ENCODE measurements at places on chromosomes 1 and 21.

- DNase-seq: no peak
Observed at GRCh38 chr1:32498751-32499150, 33.9 kb downstream of the ZBTB8B start.

GRCh38 chr1:45755697-45756096 is 5.2 kb upstream of the IPP start:
- DNase-seq: no peak

- peak; percentile 76 for DNase-seq
Observed at GRCh38 chr1:225866061-225866837, 15.9 kb downstream of the TMEM63A start.

DNA sequence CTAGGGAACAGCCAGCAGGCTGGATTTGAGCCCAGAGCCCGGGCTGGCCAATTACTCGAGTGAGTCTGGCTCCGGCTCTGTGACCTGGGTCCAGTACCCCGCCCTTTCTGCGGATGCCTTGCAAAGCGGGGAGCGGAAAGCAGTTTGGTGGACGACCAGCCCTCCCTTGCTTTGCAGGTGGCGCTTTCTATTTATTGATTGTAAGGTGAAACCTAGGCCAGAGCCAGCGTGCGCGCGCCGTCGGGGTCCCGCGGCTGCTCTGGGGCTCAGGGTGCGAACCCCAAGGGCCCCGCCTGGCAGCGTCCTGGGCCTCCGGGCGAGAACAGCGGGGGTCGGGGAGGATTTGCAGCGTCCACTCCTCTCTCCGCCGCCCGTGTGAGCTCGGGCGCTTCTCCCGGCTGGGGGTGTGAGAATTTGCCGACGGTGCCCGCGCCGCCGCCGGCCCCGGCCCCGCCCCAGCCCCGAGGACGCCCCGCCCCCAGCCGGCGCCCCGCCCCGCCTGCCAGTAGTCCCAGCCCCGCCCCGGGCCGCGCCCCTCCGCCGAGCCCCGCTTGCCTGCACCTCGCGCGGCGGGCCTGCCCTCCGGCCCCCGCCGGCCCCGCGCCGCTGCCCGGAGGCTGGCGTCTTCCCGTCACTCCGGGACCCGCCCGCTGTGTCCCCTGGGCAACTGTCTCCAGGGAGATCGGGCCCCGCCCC is 37.6 kb downstream of the PIK3CD start:
- peak; percentile 86 for DNase-seq

- no peak for DNase-seq
Observed at GRCh38 chr1:77342745-77343144, 60.9 kb downstream of the AK5 start.

GRCh38 chr1:226314055-226314454 is 5.1 kb upstream of the LIN9 start:
- DNase-seq: no peak

DNA sequence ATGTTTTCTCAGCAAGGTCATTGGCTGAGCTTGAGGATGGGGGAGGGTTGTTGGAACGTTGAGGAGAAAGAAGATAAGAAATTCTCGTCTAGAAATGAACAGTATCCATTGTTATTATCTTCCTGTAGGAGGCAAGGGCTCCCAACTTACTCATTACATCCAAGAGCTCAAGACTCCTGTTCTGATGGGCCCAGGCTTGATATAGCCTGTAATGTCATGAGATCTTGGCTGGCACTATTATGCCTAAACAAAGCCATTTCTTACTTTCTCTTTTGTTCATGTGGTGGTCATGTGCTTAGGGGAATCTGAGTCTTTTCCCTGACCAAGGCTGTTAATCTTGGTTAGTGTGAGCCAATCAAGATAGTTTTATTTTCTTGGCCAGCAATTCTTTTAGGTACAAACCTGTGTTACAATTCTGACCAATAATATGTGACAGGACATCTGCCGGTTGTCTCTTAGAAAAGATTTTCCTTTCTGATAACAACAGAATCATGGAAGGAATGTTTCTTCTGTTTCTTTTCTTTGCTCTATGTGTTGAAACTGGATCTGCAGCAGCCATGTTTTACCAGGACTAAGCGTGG is 15.2 kb upstream of the IGSF3 start:
- DNase-seq: no peak

- no peak for DNase-seq
Observed at GRCh38 chr21:41825216-41825615, 53.9 kb downstream of the PRDM15 start.

DNA sequence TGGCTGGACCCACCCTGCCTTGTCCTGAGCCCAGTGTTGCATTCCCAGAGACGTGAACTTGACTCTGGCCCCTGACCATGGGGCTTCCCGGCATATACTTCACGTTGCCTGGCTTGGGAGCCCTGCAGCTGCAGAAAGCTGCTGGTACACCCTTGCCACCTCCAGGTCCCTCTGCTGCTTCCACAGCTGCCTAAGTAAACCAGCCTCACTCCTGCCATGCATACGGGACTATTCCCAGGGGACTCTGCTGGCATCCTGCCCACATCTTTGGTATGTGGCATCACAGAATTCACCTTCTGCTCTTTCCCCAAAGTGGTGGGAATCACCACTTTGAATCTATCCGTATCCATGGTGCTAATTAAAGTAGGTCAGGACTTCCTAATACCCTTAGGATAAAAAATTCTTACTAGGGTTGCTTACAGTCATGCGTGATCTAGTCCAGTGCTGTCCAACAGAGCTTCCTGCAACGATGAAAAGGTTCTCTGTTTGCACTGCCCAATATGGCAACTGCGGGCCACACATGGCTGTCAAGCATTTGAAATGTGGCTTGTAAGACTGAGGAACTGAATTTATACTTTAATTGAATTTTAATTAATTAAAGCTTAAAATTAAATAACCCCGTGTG is 203.0 kb downstream of the GRIK3 start:
- no peak for DNase-seq

DNA sequence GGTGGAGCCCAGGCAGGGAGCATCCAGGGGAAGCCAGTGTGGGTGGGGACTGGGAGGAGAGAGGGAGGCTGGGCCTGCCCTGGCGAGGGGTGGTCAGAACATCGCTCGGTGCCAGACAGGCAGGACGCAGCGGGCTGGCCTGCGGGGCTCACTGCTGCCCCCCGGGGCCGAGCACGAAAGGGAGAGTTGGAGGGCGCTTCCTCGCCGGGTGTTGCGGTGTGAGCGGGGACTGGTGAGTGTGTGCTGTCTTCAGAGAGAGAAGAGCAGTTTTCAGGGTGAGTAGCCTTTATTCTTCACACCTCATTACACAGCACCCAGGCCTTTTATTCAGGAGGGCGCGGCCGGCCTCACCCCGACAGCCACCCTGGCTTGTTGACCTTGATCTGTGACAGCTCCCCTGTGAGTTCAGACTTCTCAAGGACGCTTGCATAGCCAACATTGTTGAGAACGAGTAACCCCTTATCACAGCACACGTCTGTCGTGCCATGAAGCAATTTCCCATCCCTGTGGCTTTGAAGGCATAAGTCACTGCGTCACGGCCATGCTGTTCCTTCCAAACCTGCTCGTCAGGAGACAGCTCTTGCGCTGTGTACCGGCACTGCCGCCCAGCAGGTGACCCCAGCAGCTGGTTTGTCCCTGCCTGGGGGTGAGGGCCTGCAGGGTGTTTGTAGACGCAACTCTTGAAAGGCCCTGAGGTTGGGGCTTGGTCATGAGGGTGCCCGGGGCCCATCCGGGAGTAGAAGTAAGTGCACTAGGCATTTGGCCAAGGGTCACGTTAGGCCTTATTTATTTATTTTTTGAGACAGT is 54.6 kb downstream of the PRKCZ start:
- DNase-seq: no peak

GRCh38 chr1:10684221-10684620 is 112.2 kb downstream of the CASZ1 start:
- no peak for DNase-seq

GRCh38 chr1:54007613-54008012 is 10.4 kb downstream of the LDLRAD1 start:
- no peak for DNase-seq

DNA sequence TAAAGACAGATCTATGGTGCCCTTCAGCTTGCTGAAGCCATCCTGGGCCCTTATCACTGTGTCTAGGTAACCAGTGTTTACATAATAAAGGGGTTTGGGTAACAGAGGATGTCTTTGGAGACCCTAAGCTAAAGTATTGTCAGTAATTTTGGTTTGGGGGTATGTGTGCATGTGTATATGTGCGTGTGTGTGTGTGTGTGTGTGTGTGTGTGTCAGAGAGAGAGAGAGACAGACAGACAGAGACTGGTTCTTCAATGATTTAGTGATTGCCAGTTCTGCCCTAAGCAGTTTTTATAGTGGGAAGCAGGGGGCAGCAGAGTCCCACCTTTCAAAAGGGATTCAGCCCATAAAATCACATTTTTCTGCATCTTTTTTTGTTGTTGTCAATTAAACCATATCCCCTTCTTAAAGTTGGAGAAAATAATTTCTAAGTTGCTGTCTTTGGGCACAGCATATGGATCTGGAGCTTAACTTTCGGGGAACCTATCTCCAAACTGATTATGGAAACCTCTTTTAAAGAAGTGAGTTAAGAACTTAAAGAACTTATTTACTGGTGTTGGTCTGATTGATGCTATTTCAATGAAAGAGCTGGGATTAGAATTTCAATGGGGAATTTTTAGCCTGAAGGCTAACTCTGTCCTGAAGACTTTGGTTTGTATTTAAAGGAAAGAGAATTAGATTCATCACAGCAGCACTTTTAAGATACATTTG is 51.1 kb downstream of the ZNF326 start:
- DNase-seq: peak; percentile 24

GRCh38 chr1:20403423-20404145 is 82.4 kb downstream of the CAMK2N1 start:
- no peak for DNase-seq

GRCh38 chr1:167289075-167289442 is 68.4 kb downstream of the POU2F1 start:
- DNase-seq: no peak

DNA sequence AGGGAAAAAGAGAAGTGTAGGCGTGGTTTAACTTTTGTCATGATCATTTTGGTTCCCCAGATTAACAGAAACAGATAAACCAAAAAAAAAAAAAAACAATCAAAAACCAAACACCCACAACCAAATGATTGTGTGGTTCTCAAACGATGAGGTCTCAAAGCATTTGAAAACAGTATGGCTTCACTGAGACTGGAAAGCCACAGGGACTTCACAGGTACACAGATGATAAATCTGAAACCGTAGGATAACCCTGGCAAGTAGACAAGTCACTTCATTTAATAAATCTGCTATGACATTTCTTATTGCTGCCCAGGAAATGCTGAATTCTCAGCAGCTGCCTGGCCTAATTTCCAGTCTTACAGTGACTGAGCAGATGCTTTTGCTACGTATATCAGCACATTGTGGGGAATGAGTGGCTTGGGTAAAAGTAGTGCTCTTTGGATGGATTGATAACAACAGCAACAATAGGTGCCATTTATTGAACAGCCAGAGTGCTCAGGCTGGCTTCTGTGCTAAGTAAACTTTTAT is 6.1 kb downstream of the ST6GALNAC3 start:
- no peak for DNase-seq

DNA sequence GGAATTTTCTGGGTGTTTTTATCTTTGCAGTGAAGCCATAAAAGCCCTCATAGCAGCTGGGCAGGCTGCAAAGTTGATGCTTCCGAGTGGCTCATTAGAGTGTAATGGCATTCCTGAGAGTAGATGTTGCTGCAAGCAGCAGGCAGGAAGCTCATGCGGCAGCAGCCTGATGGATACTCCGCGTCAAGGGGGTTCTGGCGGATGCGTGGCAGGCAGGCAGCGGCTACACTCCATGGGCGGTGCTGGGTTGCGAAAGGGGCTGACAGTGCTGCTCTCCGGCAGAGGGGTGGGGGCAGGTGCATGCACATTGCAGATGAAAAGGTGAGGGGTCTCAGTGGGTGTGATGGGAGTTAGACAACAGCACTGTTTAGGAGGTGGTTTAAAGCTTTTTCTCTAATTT is 93.2 kb upstream of the AJAP1 start:
- no peak for DNase-seq

DNA sequence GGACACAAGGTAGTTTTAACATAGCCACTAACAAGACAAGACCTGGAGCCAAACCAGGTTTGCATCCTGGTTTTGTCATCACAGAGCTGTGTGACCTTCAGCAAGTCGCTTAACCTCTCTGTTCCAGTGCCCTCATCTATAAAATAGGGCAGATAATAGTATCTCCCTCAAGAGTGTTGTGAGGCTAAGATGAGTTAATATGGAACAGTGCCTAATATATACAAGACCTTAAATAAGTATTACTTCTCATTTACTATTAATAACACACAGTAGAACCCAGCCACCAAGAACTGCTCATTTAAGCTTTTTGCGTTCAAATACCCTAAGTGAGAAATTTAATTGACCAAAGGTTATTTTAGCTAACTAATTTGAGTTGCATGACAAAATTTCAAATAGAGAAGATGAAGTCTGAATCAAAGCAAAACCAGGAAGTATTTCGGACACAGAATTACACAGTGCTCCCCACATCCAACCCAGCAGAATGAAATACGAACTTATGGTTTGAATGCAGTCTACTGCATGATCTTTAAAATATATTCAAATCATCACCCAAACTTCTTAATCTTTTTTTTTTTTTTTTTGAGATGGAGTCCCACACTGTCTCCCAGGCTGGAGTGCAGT is 123.9 kb upstream of the KRTAP19-8 start:
- no peak for DNase-seq

GRCh38 chr1:207024202-207025145 is 8.1 kb downstream of the C1orf116 start:
- no peak for DNase-seq

- DNase-seq: no peak
Observed at GRCh38 chr1:229893762-229894444, 173.1 kb upstream of the GALNT2 start.

DNA sequence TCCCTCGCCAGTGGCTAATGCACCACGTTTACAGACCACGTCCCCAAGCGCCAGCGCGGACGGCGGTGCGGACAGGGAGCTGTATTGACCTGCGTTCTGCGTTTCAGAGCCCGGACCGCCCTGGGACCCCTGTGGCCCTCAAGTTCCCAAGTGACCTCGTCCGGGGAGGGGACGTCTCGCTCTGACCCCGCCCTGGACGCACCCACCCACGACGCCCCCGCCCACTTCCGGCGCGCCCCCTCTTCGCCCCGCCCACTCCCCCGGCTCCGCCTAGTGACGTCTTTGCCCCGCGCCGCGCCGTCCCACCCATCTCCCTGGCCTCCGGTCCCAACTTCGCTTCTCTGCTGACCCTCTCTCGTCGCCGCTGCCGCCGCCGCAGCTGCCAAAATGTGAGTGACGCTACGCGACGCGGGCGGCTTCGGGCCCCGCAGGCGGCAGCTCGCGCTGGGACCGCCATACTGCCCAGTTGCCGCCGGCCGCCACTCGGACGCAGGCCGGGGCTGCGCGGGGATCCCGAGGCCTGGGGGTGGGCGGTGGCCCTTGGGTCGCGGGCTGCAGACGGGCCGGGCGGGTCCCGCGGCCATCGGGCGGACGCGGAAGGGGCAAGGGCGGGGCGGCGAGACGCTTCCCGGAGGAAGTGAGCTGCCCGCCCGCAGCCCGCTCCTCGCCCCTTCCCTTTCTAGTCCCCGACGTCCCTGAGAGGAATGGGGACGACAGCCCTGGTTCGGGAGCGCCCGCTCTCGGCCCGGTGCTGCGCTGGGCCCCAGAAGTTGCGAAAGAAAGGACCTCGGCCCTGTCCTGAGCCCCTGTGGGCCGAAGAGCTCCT is at the start of gene VAMP3:
Gene VAMP3 (plus strand): TSS at position 300 of the 826 bp plus-strand sequence. CDS start 88 bp downstream, at position 388.
- DNase-seq: peak; percentile 89

All from stimulated activated CD4-positive, alpha-beta T cell treated with anti-CD3 and anti-CD28 coated beads, Interleukin-2, amount 100 ng/mL, for 24 hours (primary cell).